ENCODE measurements at places on chromosomes 1 and 21. TPM values are rescaled to one million over a fixed set of nuclear protein-coding genes. Genes with fewer than 3 reads are reported as not detected.

C1orf185 gene
- not detected for total RNA-seq

RORC gene
- total RNA-seq, result 11.8 TPM

APOBEC4 gene
- 0.26 TPM for total RNA-seq

NHLH1 gene
- 0.09 TPM for total RNA-seq

TMEM53 gene
- 18.8 TPM for total RNA-seq

OXCT2 gene
- 0.55 TPM for total RNA-seq

PFKFB2 gene
- total RNA-seq, result 52.6 TPM

WNT9A gene
- 8.5 TPM for total RNA-seq

TCHHL1 gene
- not detected for total RNA-seq

LCK gene
- total RNA-seq, result 8.8 TPM

COL16A1 gene
- total RNA-seq, result 116 TPM

DCST2 gene
- 1.3 TPM for total RNA-seq

HSF2BP gene
- 0.58 TPM for total RNA-seq

CELA3A gene
- total RNA-seq, result not detected

MYOM3 gene
- 0.44 TPM for total RNA-seq

NMNAT2 gene
- 1.5 TPM for total RNA-seq

PEX10 gene
- total RNA-seq, result 16.3 TPM

RGS8 gene
- not detected for total RNA-seq

DPT gene
- total RNA-seq, result 10.7 TPM

UFC1 gene
- total RNA-seq, result 99.8 TPM

CNKSR1 gene
- 17.2 TPM for total RNA-seq

NBPF15 gene
- 40.5 TPM for total RNA-seq

FMN2 gene
- 0.34 TPM for total RNA-seq

MYCL gene
- total RNA-seq, result 4.3 TPM

BEND5 gene
- total RNA-seq, result 2.2 TPM

C1orf94 gene
- total RNA-seq, result not detected

TRIM45 gene
- total RNA-seq, result 2.6 TPM

LAMC2 gene
- 104 TPM for total RNA-seq

HEYL gene
- total RNA-seq, result 16.0 TPM

TSSK3 gene
- total RNA-seq, result 1.8 TPM

TNFRSF8 gene
- 0.99 TPM for total RNA-seq

DTL gene
- total RNA-seq, result 8.7 TPM

WLS gene
- total RNA-seq, result 127 TPM

NPL gene
- 35.2 TPM for total RNA-seq

DRAXIN gene
- total RNA-seq, result 0.10 TPM

CFAP141 gene
- not detected for total RNA-seq

IL19 gene
- not detected for total RNA-seq

BRINP2 gene
- 0.08 TPM for total RNA-seq

PTBP2 gene
- total RNA-seq, result 14.4 TPM

OR2T34 gene
- total RNA-seq, result not detected

MFN2 gene
- total RNA-seq, result 82.0 TPM

Measured in left lung (tissue), 14 donors.